ENCODE measurements at places on chromosomes 11 and 22. TPM values are rescaled to one million over a fixed set of nuclear protein-coding genes. Genes with fewer than 3 reads are reported as not detected.
A peak's percentile ranks its signal among the peaks of the same experiment; 100 is the strongest.

The AMOTL1 gene
- 242 TPM for total RNA-seq

The KRTAP5-1 gene
- total RNA-seq: not detected

The ENTHD1 gene
- not detected for total RNA-seq

The CD81 gene
- 72.3 TPM for total RNA-seq

The INS gene
- total RNA-seq: not detected

The MPZL2 gene
- 1.2 TPM for total RNA-seq

The UBQLN3 gene
- not detected for total RNA-seq

DNA sequence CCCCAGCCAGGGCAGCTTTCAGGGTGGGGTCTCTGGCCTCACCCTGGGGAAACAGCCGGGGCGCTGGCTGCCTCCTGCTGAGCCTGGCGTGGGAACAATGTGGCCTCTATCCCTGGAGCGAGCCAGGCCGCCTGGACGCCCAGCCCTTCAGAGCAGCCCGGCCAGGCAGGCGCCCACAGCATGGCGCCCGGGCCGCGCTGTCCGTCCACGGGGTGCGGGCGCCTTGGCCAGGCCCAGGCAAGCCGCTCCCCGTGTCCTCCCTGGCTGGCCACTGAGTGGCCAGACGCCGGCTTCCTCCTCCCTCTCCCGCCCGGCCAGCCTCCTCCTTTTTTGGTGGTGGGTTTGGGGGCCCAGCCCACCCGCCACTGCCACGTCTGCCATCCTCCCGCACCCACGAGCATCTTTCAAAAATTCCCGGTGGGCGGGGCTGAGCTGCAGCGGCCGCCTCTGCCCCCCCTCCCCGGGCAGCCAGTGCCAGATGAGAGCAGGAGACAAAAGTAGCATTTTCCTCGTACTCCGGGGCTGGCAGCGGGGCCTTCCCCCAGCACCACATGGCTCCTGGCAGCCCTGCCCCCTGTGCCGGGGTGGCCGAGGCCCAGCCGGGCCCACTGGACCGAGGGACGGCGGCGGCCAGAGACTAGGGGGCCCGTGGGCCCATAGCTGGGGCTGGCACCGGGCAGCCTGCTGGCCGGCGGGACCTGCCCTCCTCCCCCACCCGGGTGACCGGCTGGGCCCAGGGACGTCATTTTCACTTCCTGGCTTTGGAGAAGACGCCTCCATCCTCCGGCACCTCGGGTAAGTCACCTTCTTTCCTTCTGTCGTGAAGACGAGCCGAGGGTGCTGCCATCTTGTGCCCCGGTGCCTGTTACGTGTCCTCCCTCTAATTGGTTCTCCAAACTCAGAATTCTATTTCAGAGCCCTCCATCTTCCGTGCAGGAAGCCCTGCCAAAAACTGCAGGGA lies 70.2 kb upstream of the PPARA start:
- peak; percentile 75 for DNase-seq
- H3K27me3 ChIP-seq: no peaks in the 10 kb centered on the region
- peak overlapping the region; percentile 97 for H3K27ac ChIP-seq
- peak overlapping the region; percentile 78 for H3K4me3 ChIP-seq

DNA sequence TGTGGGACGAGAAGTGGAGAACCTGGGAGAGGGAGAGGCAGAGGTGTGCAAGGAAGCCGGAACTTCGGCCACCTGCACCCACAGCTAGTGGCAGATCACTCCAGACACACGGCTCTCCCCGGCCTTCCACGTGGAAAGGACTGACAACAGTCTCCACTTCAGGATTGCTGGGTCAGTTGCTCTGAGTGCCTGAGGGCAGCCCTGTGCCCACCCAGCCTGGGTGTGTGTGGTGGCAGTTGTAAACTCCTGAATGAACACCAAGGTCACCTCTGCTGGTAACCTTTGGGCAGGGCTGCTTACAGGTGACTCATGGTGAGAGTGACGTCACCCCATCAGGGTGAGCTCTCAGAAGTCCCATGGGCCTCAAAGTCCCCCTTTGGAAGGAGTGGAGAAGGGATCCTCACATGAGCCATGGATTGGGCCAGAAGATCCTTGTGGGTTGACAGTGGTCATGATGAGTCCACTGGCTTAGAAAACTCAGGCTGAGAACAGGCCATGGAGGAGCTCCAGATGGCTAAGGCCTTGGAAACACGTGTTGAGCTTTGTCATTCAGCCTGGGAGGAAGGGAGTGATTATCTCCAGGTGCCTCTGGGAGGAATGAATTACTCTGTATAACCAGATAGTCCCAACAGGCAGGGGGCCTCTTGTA lies 71.3 kb downstream of the BCR start:
- peaks cover 1% of the 10 kb centered on the region for H3K4me1 ChIP-seq
- H3K27me3 ChIP-seq: no peaks in the 10 kb centered on the region
- DNase-seq: no peak

GRCh38 chr22:28939932-28940331 lies 56.6 kb downstream of the ZNRF3 start:
- H3K4me3 ChIP-seq: no peak overlapping the region
- peaks cover 18% of the 10 kb centered on the region for H3K4me1 ChIP-seq
- no peaks in the 10 kb centered on the region for H3K27me3 ChIP-seq
- no peak for DNase-seq
- H3K36me3 ChIP-seq: no peaks in the 10 kb centered on the region
- H3K27ac ChIP-seq: no peak overlapping the region

DNA sequence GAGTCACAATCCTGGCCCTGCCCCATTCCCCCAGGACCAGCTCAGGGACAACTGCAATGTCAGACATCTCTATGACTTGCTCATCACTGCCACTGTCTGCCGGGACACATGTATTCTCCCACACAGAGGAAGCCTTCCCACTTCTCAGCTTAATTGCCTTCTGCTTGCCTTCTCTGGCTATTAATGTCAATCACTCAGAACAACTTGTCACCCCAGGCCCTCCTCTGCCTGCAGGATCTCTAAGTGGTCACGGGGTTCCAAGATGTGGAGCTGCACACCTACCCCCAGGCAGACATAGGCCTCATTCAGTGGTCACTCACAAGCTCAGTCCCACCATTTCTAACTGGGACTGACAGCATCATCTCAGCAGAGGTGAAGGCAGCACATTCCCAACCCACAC lies 15.1 kb downstream of the PLEKHA7 start:
- H3K36me3 ChIP-seq: no peaks in the 10 kb centered on the region
- DNase-seq: no peak
- no peak overlapping the region for H3K27ac ChIP-seq
- no peaks in the 10 kb centered on the region for H3K27me3 ChIP-seq
- H3K4me1 ChIP-seq: peaks cover 27% of the 10 kb centered on the region

GRCh38 chr11:97938789-97939188 lies 1082.0 kb upstream of the CNTN5 start:
- H3K27me3 ChIP-seq: no peaks in the 10 kb centered on the region
- no peak overlapping the region for H3K4me3 ChIP-seq
- no peak overlapping the region for H3K27ac ChIP-seq

- no peak overlapping the region for H3K4me3 ChIP-seq
- DNase-seq: no peak
- H3K27ac ChIP-seq: no peak overlapping the region
- no peaks in the 10 kb centered on the region for H3K27me3 ChIP-seq
Observed at GRCh38 chr11:17599460-17599925, 52.4 kb downstream of the OTOG start.

- H3K36me3 ChIP-seq: no peaks in the 10 kb centered on the region
- DNase-seq: no peak
- H3K4me3 ChIP-seq: no peak overlapping the region
- H3K4me1 ChIP-seq: no peaks in the 10 kb centered on the region
- H3K27ac ChIP-seq: no peak overlapping the region
- H3K27me3 ChIP-seq: no peaks in the 10 kb centered on the region
Observed at GRCh38 chr11:131823772-131824171, 453.4 kb downstream of the NTM start.

GRCh38 chr11:96054870-96055705 lies 131.2 kb upstream of the MTMR2 start:
- no peak overlapping the region for H3K4me3 ChIP-seq
- peaks cover 6% of the 10 kb centered on the region for H3K4me1 ChIP-seq
- H3K27me3 ChIP-seq: no peaks in the 10 kb centered on the region
- no peaks in the 10 kb centered on the region for H3K36me3 ChIP-seq

DNA sequence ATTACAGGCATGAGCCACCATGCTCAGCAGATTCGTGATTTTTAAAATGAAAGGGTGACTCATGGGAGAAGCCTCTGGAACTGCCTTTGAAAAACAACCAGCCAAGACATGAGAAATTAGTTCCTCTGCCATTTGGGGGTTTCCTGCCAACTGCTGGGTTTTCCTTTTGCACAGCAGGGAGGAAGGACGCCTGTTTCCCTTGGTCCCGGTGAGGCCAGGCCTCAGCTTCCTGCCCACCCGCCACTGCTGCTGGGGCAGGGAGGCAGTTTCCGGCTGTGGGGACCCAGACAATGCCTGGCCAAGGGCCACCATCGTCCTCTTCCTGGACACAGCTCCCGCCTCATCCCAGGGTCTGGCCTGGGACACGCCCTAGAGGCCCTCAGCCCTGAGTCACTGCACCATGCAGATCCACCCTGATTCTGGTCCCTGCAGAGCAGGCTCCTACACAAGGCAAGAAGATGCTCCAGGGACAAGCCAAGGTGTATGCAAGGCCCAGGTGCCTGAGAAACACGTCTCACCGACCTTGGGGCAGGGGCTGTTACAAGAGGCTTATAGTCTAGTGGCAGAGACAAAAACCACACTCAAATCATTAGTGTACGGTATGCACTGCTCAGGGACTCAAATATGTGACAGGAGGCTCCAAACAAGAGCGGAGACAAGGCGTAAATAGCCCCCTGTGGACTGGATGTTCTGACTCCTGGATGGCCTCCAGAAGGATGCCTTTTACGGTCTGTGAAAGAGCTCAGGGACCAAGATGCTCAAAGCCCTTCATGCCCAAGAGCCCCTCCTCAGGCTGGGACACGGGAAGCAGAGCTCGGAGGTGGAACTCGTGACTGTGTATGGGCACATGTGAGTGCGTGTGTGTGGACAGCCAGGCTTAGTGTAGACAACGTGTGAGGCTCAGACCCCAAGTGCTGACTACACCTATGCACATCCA lies 10.0 kb downstream of the PPM1F start:
- no peaks in the 10 kb centered on the region for H3K27me3 ChIP-seq
- peak; percentile 72 for DNase-seq
- H3K4me3 ChIP-seq: no peak overlapping the region
- peaks cover 69% of the 10 kb centered on the region for H3K4me1 ChIP-seq
- H3K27ac ChIP-seq: peak overlapping the region; percentile 89

DNA sequence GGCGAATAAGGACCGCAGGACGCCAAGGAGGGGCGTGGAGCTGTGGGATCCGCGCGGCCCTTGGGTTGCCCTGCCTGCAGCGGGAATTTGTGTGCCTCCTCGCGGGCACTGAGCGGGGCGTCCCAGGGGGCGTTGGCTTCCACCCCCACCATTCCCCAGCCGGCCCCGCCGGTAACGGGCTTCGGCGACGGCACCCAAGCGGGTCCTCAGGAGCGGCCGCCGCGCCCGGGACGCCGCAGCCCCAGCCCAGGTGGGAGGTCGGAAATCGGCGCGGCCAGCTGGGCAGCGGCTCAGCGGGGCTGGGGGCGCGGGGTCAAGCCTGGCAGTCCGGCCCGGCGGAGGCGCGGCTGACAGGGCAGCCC lies 320 bp downstream of the CLTCL1 start:
- peak overlapping the region; percentile 86 for H3K4me3 ChIP-seq
- no peak for DNase-seq
- no peaks in the 10 kb centered on the region for H3K27me3 ChIP-seq
- H3K4me1 ChIP-seq: peaks cover 45% of the 10 kb centered on the region

DNA sequence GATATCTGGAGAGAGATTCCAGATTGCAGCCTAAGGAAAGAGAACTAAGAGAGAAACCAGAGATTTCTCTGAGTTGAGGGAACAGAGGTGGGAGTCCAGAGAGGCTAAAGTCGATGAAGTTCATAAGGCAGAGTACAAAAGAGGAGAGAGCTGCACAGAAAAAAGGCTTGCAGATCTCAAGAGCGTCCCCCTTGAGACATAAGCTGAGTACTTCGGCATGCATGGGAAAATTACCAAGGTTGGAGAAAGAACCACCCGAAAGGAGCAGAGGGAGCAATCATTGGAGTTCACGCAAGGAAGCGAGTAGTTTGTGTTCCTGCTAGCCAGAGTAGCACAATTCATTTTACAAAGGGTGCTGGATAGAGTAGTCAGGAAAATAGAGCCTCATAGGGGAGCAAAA lies 293.5 kb downstream of the TMEM135 start:
- peaks cover 5% of the 10 kb centered on the region for H3K4me1 ChIP-seq
- no peaks in the 10 kb centered on the region for H3K36me3 ChIP-seq
- no peak overlapping the region for H3K27ac ChIP-seq
- H3K27me3 ChIP-seq: no peaks in the 10 kb centered on the region
- no peak overlapping the region for H3K4me3 ChIP-seq

GRCh38 chr11:100872951-100873740 lies 186.1 kb downstream of the ARHGAP42 start:
- DNase-seq: no peak
- H3K36me3 ChIP-seq: no peaks in the 10 kb centered on the region
- H3K4me1 ChIP-seq: no peaks in the 10 kb centered on the region
- H3K4me3 ChIP-seq: no peak overlapping the region

- no peak overlapping the region for H3K4me3 ChIP-seq
- no peak for DNase-seq
- no peak overlapping the region for H3K27ac ChIP-seq
- H3K4me1 ChIP-seq: no peaks in the 10 kb centered on the region
- H3K36me3 ChIP-seq: no peaks in the 10 kb centered on the region
- no peaks in the 10 kb centered on the region for H3K27me3 ChIP-seq
Observed at GRCh38 chr11:102653744-102654291, 28.7 kb upstream of the MMP20 start.

GRCh38 chr11:28910926-28911325 lies 802.7 kb downstream of the METTL15 start:
- no peak overlapping the region for H3K27ac ChIP-seq
- no peak overlapping the region for H3K4me3 ChIP-seq
- H3K36me3 ChIP-seq: no peaks in the 10 kb centered on the region
- no peaks in the 10 kb centered on the region for H3K27me3 ChIP-seq
- no peaks in the 10 kb centered on the region for H3K4me1 ChIP-seq

DNA sequence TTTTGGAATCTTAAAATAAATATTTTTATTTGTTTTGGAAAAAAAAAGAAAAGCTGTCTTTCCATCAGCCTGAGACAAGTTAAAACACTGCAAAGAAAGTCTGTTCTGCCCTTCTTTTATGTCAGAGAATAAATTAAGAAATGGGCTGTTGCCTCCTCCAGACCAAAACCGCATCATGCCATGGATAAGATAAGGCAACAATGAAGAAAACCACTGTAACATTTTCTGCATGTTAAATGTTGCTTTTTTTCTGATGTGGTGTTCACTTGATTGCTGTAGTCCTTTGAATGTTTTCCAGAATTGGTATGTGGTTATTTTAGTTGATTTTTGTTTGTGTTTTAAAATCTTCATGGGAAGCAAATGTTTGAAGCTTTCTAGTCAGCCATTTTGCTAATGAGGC lies 319.2 kb upstream of the CNTN5 start:
- no peak overlapping the region for H3K4me3 ChIP-seq
